ENCODE measurements at places on chromosomes 12 and 14.

- no peak for DNase-seq
These were observed 619 bp downstream of the RAB15 start for GRCh38 chr14:64971491-64971942.

GRCh38 chr12:83980398-83980797 is 932.2 kb downstream of the SLC6A15 start:
- DNase-seq = no peak

- DNase-seq = no peak
These were observed 14.7 kb downstream of the SERPINA1 start for GRCh38 chr14:94373708-94374107.

DNA sequence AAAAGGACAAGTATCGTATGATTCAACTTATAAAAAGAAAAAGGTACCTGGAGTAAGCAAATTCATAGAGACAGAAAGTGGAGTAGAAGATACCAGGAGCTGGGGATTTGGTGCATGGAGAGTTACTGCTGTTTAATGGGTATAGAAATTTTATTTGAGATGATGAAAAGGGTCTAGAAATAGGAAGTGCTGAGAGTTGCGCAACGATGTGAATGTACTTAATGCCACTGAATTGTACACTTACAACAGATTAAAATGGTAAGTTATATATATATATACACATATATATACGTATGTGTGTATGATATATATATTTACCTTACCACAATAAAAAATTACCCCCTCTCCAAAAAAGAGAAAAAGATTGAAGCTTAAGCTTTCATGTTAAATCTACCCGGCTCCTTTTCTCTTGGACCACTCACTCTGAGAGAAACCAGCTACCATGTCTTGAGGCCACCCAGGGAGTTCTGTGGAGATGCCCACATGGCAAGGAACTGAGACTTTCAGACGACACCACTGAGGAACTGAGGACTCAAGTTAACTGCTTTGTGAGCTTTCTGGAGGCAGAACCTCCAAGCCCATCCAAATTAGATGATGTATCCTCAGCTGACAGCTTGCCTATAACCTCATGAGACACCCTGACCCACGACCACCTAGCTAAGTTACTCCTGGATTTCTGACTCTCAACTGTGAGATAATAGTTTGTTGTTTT is 130.0 kb upstream of the BTG1 start:
- no peak for DNase-seq

GRCh38 chr12:71870416-71870815 is 30.9 kb downstream of the TBC1D15 start:
- DNase-seq = no peak

GRCh38 chr12:70365398-70365647 is 767 bp upstream of the KCNMB4 start:
- no peak for DNase-seq
